NCI-H2081 (cell line): ENCODE measurements at places on chromosomes 7 and 10.
A peak's percentile ranks its signal among the peaks of the same experiment; 100 is the strongest.

DNA sequence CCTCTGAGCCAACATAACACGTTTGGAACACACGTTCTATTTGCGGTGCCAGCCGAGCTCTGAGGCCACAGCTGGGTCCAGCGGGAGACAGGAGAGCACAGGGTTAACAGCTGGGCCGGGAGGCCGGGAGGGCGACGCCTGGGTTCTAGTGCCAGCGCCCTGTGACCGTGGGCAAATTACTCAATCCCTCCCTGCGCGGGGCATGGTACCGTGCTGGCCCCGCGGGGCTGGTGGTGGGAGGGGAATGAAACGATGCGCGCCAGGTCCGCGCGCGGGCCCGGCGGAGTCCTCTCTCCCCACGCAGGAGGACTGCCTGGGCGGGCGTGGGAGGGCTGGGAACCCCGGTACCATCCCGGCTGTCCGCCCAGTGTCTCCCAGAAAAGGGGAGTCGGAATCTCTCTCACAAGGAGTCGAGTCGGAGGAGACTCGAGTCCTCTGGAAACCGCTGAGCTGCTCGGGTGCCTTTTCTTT, 30.4 kb downstream of the LEP start:
- DNase-seq = no peak

GRCh38 chr10:98096731-98097130, 37.7 kb upstream of the R3HCC1L start:
- DNase-seq = no peak

- no peak for DNase-seq
Observed at GRCh38 chr7:128763541-128763940, 12.1 kb downstream of the OPN1SW start.

DNA sequence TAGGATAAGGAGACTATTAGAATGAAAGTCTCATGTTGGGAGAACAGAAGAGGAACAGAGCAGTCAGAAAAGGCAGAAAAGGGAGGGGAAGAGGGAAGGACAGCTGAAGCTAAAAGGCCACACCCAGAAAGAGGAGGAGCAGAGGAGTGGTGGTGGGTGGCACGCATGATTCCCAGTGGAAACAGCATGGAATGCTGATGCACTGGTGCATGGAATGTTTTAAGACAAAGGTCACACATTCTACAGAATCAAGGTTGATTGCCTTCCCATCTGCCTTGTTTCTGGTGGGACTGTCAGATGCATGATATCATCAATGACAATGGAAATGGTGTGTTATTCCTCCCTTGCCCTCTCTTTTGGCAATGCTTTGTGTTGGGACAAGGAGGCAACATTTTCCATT, 285.4 kb upstream of the MKI67 start:
- no peak for DNase-seq

GRCh38 chr7:82559193-82559805, 115.7 kb upstream of the CACNA2D1 start:
- DNase-seq = peak; percentile 94

- DNase-seq = no peak
Observed at GRCh38 chr10:62098278-62099121, 170.1 kb downstream of the RTKN2 start.

- no peak for DNase-seq
Observed at GRCh38 chr10:70589762-70590654, 12.5 kb downstream of the PRF1 start.

DNA sequence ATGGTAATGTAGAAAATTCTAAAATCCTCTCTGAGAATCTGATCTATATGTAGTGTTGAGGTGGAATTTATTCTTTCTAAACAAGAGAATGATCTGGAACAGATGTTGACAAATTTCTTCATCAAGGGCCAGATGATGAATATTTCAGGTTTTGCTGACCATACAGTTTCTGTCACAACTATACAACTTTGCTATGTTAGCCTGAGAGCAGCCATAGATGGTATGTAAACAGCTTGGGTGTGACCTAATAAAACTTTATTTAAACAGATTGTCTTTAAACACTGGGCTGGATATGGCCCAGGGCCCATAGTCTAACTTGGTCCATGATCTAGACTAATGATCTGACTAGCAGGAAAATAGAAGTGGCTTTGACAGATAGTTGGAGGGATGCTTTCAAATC, 213.6 kb upstream of the CELF2 start:
- no peak for DNase-seq

DNA sequence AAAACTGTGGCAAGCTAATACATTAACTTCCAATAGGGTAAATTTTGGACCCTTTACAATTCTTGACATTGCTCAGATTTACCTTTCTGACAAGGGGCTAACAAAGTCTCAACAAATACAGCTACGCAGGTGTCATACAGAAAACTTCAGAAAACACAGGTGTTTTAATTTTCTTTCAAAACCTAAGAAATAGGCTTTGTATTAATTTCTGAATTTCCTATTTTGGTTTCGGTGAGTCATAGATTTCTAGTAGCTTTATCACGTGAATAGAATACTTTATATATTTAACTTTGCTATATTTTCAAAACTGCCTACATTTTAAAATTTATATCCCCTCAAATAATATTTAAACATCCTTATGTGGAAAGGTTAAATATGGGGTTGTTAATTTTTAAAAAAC, 215.3 kb downstream of the DGKB start:
- no peak for DNase-seq

DNA sequence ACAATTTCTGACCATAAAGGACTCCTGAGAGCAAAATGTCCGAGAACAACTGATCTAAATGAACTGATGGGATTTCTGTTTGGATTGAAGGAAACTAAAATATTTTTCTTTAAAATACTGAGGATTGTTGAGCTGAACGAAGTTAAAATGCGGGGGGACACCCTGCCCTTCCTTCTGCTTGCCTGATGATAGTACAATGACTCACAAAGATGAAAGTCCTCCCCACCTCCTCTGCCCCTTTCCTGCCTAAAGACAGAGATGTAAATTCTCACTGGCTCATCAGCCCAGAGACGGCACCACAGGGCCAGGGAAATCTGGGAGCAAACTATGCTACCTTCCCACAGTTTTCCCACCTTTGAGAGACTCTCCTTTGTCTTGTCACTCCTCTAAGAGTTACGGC, 180.6 kb downstream of the PHTF2 start:
- DNase-seq = no peak

GRCh38 chr10:102960157-102960556, 42.1 kb downstream of the CNNM2 start:
- DNase-seq = no peak

GRCh38 chr10:23408330-23408976, 30.4 kb upstream of the OTUD1 start:
- DNase-seq = no peak

DNA sequence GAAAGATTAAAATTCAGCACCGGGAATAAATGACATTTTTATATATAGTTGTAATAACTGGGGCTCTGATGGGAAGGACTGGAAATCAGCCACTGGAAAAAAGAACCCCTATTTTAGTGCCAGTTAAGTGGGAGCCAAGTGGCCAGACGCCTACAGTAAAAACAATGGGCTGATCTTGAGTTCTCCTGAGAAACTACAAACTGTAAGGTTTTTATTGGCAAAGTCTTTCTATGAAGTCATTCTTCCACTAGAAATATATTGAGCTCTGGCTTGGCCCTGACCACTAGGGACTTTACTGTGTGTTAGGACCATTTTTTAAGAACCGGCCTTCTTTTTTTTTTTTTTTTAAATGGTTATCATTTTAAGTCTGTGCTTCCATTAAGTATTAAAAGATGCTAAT, 79.6 kb downstream of the ZNF22 start:
- no peak for DNase-seq

DNA sequence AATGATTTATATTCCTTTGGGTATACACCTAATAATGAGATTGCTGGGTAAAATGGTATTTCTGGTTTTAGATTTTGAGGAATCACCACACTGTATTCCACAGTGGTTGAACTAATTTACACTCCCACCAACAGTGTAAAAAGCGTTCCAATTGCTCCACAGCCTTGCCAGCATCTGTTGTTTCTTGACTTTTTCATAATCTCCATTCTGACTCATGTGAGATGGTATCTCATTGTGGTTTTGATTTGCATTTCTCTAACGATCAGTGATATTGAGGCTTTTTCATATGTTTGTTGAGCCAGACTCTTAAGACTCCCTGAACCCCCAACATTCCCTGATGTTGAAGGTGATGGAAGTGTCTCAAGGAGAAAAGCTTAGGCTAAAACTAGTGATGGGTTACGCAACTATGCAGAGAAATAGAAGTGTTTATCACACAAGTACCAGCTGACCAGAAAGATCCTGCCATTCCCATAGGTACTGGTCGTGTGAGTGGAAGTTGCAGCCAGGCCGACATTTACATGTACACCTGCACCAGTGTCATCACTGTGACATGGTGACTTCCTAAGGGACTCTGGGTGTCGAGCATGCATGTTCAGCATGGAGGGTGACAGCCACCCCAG, 711.2 kb upstream of the NRP1 start:
- DNase-seq = no peak

- DNase-seq = no peak
Observed at GRCh38 chr10:16909961-16910792, 93.0 kb upstream of the RSU1 start.

DNA sequence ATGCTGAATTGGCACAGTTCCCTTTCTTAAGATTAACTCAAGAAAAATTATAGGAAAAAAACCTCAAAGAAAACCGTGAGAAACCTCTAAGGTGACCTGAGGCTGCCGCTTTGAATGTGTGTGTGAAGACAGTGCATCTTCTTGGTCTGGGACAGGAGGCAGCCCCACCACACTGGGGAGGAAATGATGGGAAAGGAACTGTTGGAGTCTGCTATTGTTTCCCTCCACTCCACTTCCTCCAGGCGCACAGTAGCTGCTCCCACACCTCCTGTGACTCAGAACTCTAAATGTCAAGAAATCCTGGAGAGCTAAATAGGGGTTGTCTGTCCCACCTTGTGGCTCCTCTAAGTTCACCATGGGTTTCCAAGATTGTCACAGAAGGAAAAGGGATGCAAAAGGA, 179.4 kb downstream of the PDE1C start:
- no peak for DNase-seq

GRCh38 chr10:116870949-116871348, 21.6 kb downstream of the ENO4 start:
- no peak for DNase-seq

DNA sequence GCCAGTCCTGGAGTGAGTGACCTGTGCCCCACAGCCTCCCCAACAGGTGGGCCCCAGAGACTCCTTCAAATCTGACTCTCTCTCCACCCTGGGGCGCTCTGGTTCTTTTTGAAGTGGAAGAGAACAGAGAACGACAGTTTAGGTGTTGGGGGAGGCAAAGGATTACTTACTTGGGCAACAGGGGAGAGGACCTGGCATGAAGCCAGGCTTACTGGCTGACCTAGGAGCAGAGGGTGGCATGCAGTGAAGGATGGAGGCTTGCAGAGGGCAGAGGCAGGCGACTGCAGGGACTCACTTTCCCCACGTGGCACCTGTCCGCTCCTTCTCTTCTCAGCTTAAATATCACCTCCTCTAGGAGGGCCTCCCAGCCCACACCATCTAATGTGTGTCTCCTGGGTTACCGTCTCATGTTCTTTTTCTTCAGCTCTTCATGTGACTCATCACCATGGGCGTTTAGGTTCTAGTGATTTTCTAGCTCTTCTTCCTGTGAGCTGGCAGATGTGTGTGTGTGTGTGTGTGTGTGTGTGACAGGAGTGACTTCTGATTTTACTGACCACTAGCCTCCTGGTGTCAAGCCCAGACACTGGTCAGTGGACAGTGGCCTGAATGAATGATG, 15.5 kb downstream of the LZTS2 start:
- no peak for DNase-seq
